Kidney (tissue), 22 donors: ENCODE measurements at places on chromosomes 2 and 18. TPM values are rescaled to one million over a fixed set of nuclear protein-coding genes. Genes with fewer than 3 reads are reported as not detected.

POTEC gene
- not detected for polyA plus RNA-seq

AOX1 gene
- polyA plus RNA-seq = 43.7 TPM

CCDC141 gene
- not detected for polyA plus RNA-seq

OBSL1 gene
- 89.5 TPM for polyA plus RNA-seq

ALKAL2 gene
- 8.0 TPM for polyA plus RNA-seq

CD8B gene
- not detected for polyA plus RNA-seq

SKOR2 gene
- polyA plus RNA-seq = not detected

PRSS56 gene
- polyA plus RNA-seq = not detected

PKP4 gene
- 120 TPM for polyA plus RNA-seq

PTPRN gene
- not detected for polyA plus RNA-seq

LYPD1 gene
- 4.7 TPM for polyA plus RNA-seq

ARHGEF33 gene
- 2.4 TPM for polyA plus RNA-seq

DNAJB2 gene
- 128 TPM for polyA plus RNA-seq

FOXI3 gene
- polyA plus RNA-seq = not detected

PPP1R1C gene
- polyA plus RNA-seq = 2.5 TPM
